ENCODE measurements at places on chromosomes 12 and 14.

DNA sequence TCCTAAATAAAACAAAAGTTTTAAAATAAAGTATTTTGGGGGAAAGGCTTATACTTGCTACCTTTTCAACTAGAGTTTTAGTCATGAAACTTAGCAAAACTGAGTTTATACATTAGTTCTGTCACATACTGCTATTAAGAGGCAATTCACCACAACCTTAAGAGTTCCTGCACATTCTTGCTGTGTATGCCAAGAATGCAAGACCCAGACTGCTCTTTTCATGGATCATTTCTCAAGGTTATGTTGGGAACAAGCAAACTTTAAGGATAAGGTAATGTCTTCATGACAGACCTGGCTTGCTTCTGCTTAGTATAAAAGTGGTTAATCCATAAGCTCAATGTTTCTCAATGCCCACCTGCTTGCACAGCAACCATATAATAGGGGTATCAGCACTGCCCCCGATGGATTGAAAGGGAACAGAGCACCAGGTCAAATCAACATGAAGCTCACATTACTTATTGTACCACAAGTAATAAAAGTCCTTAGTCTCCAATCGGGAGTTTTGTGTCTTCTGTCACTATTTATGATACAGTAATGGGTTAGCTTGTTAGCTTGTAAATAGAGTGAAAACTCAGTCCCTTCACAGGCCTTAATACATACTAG is 67.6 kb downstream of the KIF21A start:
- no peak for ATAC-seq

DNA sequence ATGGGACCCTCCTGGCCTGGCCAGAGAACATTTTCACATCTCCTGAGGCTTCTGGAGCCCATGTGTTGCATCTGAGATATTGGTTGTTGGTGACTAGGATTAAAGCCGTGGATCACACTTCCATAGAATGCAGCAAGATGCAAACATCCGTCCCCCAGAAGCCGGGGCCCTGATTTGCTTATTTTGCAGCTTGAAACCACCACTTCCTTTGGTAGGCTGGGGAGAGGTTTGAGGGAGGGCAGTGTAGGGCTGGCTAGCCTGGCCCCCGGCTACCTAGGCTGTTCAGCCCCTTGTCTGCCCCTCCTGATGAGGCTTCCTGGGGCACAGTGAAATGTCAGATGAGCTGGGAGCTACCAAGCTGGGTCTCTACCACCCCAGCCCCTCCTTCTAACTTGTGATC is 209.7 kb upstream of the PWP1 start:
- ATAC-seq = no peak

- ATAC-seq = no peak
These were observed 10.7 kb upstream of the C12orf75 start for GRCh38 chr12:105319691-105320209.

GRCh38 chr12:57891542-57892228 is 45.2 kb upstream of the CTDSP2 start:
- ATAC-seq = no peak

- ATAC-seq = no peak
These were observed 15.8 kb downstream of the TRIM9 start for GRCh38 chr14:51079085-51079484.

DNA sequence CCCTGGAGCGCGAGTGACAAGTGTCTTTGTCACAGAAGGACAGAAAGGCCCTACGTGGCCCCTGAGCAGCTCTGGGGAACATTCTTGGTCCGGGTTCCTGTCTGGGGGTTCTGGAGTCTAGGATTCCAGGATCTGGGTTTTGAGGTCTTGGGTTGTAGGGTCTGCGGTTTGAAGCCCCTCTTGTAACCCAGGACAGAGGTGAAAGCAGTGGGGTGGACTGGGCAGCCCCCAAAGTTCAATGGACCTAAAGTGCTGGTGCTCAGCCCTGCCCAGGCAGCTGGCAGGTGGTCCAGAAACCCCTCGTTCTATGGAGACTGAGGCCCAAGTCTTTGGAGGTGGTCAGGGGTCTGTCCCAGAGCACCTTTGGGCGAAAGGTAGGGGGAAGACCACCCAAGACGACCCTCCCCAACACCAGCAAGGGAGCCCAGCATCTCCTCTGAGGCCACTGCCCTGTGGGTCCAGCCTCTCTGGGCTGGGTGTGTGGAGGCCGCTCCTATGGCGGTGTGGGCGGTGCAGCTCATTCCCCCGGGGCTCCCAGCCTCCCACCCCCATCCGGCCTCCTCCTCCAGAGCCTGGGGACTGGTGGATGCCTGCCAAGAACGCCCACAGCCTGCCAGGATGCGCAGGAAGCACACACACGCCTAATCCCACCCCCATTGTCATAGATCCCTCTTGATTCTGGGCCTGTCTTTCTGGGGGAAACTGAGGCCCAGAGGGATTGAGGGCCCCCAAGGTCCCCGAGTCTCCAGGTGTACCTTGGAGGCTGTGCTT is 30.2 kb upstream of the ANKRD9 start:
- no peak for ATAC-seq

GRCh38 chr14:44897041-44897844 is 64.5 kb downstream of the KLHL28 start:
- peak; percentile 100 for ATAC-seq

- ATAC-seq = peak; percentile 35
These were observed 47.9 kb downstream of the GALC start for GRCh38 chr14:87944987-87945604.

DNA sequence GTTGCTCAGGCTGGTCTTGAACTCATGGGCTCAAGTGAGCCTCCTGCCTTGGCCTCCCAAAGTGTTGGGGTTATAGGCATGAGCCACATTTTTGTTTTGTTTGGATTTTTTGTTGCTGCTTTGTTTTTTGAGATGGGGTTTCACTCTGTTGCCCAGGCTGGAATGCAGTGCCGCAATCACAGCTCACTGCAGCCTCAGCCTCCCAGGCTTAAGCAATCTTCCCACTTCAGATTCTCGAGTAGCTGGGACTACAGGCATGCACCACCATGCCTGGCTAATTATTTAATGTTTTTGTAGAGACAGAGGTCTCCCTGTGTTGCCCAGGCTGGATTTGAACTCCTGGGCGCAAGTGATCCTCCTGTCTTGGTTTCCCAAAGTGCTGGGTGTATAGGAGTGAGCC is 5.7 kb upstream of the PLEK2 start:
- no peak for ATAC-seq

GRCh38 chr14:75661499-75661814 is 411 bp downstream of the TTLL5 start:
- ATAC-seq = no peak

DNA sequence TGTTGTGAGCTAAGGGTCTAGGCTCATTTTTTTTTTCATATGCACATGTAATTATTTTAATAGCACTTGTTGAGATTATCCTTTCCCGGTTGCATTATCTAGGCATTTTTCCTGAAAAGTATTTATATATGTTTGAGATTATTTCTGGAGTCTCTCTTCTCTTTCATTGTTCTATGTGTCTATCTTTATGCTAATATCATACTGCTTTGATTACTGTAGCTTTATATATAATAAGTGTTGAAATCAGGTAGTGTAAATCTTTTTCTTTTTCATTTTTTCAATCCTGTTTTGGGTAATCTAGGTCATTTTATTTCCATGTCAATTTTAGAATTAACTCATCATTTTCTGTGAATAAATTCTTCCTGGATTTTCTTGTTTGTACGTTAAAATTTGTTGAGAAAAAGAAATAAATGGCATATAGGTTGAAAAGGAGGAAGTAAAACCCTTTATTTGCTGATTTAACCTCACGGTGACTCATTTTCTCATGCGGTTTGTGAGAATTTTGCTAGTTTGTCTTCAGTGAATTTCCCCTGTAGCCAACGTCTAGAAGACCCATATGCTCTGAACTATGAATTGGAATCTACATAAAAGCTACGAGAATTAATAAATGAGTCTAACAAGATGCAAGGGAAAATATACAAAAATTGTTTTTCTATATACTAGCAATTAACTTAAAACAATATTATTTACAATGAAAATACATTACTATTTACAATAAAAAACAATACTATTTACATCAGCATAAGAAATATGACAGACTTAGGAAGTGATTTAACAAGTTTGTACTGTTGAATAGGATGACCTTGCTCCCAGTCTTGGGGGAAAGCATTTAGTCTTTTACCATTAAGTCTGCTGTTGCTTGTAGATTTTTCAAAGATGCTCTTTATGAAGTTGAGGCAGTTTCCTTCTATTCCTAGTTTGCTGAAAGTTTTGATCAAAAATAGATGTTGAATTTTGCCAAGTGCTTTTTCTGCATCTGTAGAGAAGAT is 105.0 kb downstream of the SNAPC1 start:
- no peak for ATAC-seq

- ATAC-seq = no peak
These were observed 550 bp upstream of the RESF1 start for GRCh38 chr12:31958569-31959160.

GRCh38 chr12:110001596-110001995 is 2.4 kb downstream of the ANKRD13A start:
- ATAC-seq = no peak

DNA sequence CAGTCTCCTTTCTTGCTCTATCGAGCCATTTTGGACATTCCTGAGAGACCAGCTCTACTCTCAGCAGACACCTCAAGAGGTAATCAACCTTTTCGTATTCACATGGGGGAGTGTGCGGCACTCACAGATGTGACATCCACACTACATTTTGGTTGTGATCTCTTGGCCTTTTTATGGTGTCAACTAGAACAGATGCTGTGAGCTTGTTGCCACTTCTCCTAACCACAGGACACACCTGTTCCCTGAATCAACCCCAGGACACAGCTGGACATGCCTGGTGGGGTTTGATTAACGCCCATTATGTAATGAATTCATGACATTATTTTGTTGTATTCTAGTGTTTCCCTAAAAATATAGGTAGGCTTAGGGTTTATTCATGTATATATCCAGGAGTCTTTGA is 1143.6 kb downstream of the TMEM121 start:
- no peak for ATAC-seq

GRCh38 chr14:33390335-33390734 is 451.7 kb downstream of the NPAS3 start:
- ATAC-seq = no peak

- no peak for ATAC-seq
These were observed 104.3 kb downstream of the RBM19 start for GRCh38 chr12:113861708-113862312.

DNA sequence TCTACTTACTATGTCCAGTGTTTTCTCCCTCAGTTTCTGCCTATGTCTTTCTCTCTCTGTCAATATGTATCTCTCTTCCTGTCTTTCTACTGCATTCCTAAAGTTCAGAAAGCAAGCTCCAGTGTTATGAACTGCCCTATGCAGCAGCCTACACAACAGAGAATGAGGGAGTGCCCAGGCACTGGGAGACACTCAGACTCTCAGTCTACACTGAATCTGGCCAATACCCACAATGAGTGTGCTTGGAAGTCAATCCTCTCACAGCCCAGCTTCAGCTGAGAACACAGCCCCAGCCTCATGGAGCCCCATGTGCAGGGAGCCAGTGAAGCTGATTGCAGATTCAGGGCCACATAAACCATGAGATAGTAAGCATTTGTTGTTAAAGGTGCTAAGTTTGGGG is 128.7 kb downstream of the ALG10 start:
- no peak for ATAC-seq

DNA sequence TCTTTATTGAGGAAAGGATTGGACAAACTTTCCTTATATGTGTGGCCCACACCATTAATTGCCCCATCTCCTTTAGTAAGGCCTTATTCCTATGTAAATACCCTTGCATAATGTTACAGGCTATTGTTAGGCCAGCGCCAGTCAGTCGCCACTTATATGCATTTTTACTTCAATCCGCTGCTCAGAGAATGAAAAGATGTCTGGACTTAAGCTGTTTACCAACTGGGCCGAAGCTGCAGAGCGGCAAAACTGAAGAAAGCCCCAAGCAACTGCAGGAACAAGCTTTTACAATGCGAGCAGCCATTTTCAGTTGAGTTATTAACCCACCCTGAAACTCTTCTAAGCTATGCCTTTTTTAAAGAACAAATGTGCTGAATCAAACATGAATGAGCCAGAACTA is 92.1 kb upstream of the OTX2 start:
- no peak for ATAC-seq

DNA sequence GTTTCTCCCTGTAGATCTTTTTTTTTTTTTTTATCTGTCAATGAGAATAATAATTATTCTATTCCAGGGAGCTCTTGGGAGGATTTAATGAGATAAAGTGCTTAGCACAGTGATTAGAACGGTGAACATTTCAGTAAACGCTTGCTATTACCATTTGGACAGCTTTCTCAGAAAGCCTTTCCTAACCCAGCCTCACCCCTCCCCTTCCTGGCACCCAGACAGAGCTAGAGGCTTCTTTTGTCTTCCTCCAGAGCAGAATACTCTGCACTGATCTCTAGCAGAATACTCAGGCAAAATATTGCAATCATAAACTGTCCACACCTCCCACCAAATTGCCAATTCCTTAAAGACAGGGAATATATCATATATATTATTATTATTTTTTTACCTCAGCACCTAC is 66.6 kb downstream of the ERGIC2 start:
- no peak for ATAC-seq

GRCh38 chr12:24707334-24707733 is 241.6 kb downstream of the BCAT1 start:
- no peak for ATAC-seq

- no peak for ATAC-seq
These were observed 25.6 kb downstream of the FRMD6 start for GRCh38 chr14:51677266-51677665.

- ATAC-seq = no peak
These were observed 233.3 kb upstream of the EGLN3 start for GRCh38 chr14:34184126-34184525.

DNA sequence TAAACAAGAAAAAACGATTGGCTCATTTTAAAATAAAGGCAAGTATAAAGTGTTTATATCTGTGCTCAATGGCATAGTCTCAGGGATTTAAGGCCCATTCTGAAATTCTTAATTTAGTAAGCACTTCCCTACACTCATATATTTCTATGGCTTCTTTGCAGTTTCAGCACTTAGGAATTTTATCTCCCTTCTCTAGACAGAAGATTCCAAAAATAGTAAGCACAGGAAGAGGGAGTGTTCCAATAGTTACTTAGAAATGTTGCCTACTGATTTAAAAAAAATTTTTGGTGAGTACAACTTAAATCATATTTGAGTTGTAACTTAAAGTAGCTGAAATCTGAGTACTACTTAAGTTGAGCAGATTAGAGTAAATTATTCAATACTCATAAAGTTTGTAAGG is 19.8 kb downstream of the INSM2 start:
- no peak for ATAC-seq

DNA sequence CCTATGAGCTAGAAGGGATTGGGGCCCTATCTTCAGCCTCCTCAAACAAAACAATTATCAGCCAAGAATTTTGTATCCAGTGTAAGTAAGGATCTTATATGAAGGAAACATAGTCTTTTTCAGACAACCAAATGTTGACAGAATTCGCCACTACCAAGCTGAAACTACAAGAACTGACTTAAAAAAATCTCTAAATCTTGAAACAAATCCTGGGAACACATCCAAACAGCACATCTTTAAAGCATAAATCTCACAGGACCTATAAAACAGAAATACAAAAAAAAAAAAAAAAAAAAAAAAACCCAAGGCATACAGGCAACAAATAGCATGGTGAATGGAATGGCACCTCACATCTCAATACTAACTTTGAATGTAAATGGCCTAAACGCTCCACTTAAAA is 41.3 kb upstream of the LMNTD1 start:
- ATAC-seq = no peak

- ATAC-seq = no peak
These were observed 214.4 kb downstream of the BCL11B start for GRCh38 chr14:99057576-99058083.

GRCh38 chr14:51455041-51455835 is 196.5 kb upstream of the FRMD6 start:
- ATAC-seq = no peak

- no peak for ATAC-seq
These were observed 188.0 kb downstream of the FOXN3 start for GRCh38 chr14:89228921-89229639.
